Mammary epithelial cell (primary cell): ENCODE measurements at places on chromosomes 6 and 20.

GRCh38 chr20:51404297-51405060, 138.0 kb downstream of the NFATC2 start:
- DNase-seq = no peak

DNA sequence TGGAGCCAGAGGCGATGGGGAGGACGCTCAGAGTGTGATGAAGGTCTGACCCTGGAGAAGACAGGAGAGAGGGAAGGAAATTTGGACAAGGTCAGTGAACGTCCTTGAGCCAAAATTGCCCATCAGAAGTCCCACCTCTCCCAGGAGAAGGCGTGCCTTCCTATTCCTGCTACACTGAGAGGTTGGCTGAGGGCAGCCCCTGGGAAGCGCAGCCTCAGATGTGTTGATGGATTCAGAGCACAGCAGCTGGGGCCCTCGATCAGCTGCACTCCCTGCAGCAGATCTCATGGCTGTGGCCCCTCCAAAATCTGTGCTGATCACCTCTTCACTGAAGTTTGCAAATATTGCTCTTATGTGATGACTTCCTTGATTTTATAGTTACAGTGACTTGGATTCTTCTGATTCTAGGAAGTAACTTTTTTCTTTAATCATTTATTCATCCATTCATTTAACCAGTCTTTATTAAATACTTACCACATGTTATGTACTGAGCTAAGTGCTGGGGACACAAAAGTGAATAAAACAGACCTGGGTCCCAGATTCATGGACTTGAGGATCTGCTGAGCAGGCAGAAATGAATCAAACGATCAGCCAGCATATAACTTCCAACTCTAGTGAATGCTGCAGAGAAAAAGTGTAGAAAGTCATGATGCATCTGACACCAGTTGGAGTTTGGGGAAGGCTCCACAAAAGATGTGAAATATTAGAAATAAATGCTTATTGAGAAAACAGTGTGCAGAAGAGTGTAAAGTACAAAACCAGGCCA, 69.6 kb upstream of the ARMC2 start:
- DNase-seq = no peak

- no peak for DNase-seq
Observed at GRCh38 chr6:11774426-11774825, 4.2 kb downstream of the ADTRP start.

DNA sequence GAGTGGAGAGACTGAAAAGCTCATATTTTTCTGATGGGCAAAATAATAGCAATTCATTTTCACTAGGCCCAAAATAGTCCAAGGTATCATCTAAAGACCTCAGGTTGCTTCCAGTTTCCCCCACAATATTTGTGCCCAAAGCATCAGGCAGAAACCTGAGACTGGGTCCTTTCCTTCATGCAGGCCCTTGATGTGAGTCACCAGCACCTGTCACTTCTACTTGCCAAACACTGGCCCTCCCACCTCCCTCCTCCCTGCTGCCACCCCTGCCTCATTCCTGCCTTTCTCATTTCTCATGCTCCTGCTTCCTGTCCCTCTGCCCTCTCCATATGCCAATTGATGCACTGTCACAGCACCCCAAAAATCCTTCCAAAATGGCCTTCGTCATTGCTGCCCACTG, 230.4 kb upstream of the CST7 start:
- DNase-seq = no peak

GRCh38 chr6:110337486-110337885, 20.7 kb downstream of the METTL24 start:
- DNase-seq = no peak

DNA sequence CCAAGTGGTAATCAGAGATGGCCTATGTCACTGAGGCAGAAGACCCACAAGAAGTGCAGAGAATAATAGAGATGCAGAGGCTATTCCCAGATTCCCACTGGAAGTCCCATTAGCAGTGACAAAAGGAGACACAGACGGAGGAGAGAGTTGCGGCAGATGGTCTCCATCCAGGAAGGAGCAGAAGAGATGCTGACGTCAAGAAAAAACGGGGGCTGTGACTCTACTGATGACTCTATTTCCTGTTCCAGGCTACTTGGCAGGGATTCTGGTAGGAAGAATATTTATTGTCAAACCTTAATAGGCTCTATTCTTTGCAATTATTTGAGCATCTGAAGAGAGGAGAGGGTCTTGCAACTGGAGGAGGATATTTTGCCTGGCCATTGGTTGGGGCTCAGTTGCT, 246.0 kb upstream of the ECI2 start:
- DNase-seq = no peak

DNA sequence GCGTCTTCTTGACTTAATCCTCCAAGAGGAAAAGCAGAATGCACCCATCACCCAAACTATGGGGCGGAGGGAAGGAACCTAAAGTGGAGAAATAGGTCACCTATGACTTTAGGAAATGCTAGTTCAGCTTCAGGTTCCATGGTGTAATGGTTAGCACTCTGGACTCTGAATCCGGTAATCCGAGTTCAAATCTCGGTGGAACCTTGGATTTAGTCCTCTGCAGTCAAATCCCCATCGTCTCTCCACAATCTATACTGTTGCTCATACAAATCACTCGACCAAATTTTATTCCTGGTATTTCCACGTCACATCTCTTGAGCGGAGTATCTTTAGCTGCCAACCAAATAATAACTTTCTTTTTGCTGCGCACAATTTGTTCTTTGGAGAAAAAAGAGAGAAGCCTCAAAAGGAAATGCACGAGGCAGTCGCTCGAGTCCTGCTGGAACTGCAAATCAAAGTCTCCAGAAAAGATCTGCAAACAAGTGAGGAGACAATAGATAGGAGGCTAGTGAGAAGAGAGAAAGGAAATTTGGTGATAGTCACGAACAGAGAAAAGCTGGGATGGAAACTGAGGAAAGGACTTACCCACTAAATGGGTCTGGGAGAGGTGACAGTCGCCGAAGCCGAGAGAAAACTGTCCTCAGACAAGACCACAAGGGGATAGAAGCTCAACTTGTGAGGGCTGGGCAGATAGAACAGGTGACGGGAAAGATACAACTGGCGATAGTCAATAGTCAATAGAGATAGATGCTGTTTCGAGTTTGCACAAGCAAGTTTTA, 16.6 kb downstream of the POM121L2 start:
- DNase-seq = peak; percentile 82

GRCh38 chr6:28407401-28407800, 7.9 kb upstream of the ZSCAN12 start:
- DNase-seq = no peak

- no peak for DNase-seq
Observed at GRCh38 chr20:24814556-24815195, 134.4 kb upstream of the CST7 start.

GRCh38 chr6:79010422-79010821, 67.6 kb downstream of the PHIP start:
- DNase-seq = no peak

DNA sequence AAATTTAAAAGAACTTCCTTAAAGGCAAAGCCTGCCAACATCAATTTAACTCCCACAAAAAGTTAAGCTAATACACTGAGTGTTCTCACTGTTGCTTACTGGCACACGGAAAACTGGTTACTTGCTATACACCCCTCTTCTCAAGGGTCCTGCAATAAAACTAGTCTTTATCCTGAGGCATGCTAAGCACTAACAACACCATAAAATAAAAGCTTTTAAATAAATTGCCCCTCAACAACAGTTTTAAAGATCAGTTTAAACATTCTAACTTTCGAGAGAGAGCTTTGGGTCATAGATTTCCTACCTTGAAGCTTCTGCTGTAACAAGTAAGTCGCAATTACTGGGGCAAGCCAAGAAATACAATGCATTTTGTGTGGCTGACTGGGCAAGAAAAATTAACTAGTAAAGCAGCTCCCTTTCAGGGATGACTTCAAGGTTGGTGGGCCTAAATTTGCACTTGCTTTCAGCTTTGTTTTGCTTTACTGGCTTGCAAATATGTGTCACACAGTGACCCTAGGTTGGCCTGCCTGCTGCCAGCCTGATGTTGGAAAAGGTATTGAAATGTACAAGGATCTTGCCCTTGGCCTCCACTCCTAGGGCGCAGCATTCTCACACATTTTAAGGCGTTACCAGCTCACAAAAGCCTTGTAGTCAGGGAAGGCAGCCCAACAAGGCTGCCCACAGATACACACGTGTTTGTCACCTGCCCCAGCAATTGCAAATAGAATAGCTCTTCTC, 4.0 kb upstream of the HEY2 start:
- no peak for DNase-seq

- no peak for DNase-seq
Observed at GRCh38 chr6:87742106-87742505, 40.1 kb upstream of the AKIRIN2 start.
